ENCODE measurements at places on chromosomes 11 and 22. TPM values are rescaled to one million over a fixed set of nuclear protein-coding genes. Genes with fewer than 3 reads are reported as not detected.

DNA sequence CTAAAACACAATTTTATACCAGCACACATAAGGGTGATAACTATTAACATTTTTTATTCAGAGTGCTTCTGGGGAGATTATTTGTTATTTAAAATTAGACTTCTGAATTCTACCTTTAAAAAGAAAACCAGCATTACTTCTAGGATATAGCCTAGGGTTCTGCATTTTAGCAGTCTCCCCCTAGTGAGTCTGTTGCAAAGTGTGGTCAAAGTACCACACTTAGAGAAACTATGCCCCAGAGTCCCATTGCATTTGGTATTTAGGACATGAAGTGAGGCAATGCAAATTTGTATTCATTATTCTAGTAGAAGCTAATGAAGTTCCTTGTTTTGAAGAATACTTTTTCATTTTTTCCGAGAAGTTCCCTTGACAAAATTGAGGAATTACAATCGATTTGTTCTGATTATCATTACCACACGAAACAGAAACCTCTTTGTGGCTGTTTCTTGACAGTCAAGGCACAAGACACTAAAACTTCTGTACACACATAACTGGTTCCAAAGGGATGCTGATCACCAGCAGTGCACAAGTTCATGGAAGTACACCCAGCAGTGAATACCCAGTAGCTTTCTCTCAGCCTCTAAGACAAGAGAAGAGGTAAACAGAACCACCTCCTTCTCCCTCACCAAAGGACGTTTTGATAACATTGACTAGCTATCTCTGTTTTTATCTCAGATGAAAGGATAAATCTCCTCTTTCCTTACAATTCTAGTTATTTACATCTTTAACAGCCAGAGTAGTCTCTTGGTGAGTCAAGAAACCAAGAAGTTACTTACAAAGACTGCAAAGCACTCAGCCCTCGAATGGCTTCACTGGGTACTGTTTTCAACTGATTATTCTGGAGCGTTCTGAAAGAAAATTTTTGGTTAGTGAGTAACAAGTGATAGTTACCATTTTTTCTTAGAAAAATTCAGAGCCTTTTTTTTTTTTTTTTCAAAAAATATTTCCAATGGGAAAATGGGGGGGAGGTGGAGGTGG, 27.6 kb upstream of the CCDC34 start:
- DNase-seq = no peak

DNA sequence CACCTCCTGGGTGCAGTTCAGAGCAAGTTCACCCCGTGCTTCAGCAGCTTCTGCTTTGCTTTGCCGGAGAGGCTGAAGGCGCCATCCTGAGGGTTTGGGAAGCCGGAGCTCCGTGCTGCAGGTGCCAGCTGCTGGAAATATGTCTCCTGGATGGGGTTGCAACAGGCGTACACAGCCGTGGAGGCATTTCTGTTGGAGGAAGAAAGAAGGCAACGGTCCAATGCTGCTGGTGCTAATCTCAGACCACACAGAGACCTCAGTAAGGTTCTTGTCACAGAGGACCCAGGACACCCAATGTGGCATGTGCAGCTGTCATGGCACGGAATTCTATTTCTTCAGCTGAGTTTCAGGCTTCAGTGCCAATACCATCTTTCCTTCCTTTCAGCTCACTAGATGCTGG, 24.2 kb downstream of the ASPHD2 start:
- DNase-seq = no peak

ART1 gene
- not detected for total RNA-seq

DNA sequence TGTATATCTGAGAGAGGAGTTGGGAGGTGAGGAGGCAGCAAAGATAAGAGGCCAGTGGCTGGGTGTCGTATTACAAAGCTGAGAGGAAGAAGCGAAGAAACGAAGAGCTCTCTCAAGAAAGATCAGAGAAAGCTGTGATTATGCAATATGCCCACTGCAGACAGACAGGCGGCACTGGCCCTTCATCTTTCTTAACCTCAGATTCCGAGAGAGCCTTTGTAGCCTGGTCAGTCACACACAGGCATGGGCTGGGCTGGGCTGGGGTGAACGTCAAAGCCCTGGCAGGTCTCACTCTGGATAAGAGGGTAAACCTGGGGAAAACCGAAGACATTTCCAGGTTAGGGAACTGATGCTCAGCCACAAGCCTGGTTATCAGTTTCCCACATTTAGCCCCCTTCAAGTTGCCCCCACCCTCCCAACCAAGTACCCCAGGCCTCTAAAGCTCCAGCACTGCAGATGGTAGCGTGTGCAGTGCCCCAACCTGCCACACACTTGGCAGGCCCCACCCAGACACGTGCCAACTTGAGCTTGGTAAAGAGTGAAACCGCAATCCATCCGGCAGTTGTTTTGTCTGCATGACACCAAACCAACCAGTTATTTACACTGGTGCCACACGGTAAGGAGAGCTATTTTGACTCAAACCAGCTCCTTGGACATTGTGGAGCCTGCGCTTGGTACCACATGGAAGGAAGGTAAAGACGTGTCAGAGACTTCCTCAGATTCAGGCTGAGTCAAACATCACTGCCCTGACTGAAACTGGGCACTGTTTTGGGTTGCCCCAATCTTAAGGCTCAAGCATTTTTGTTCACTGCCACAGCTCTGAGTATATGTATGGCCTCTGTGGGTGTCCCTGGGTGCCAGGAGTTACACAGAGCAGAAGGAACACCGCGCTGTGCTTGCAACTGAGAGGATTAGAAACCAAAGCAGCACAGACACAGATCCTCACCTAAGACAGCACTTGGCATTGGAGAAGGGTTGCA, 135.9 kb downstream of the FDX1 start:
- no peak for DNase-seq

DNA sequence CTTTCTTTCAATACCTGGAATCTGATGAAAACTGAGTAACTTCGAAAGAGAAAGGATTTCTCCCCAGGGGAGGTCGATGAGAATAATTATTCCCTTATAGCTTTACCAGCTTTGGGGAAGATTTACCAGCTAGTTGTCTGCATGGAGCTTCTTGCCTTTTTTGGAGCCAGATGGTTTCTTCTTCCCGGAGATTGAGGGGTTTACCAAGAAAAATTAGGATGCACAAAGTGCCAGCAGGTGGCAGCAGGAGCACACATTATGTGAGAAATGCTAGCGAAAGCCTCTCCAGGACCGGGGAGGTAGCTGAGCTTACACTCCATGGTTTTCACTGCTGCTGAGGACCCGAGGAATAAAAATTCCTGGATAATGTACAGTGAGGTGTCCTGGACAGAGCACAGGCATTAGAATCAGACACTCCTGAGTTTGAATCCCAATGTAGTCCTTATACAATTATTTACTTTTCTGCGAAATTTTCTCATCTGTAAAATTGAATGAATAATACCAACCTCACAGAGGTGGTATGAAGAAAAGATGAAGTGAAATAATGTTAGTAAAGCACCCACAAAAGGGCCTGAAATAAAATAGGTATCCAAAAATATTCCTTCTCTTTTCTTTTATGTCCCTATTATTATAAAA, 46.0 kb upstream of the PARVA start:
- DNase-seq = peak; percentile 95

DNA sequence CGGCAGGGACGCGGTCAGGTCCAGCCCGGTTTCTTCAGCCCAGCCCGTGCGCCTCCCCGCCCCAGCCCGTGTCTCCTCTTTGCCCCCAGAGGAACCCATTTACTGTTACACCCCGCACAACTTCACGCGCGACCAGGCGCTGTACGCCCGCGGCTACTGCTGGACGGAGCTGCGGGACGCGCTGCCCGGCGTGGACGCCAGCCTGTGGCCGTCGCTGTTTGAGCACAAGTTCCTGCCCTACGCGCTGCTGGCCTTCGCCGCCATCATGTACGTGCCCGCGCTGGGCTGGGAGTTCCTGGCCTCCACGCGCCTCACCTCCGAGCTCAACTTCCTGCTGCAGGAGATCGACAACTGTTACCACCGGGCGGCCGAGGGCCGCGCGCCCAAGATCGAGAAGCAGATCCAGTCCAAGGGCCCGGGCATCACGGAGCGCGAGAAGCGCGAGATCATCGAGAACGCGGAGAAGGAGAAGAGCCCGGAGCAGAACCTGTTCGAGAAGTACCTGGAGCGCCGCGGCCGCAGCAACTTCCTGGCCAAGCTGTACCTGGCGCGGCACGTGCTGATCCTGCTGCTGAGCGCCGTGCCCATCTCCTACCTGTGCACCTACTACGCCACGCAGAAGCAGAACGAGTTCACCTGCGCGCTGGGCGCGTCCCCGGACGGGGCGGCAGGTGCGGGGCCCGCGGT, 6.5 kb downstream of the PANX2 start:
- DNase-seq = no peak

DNA sequence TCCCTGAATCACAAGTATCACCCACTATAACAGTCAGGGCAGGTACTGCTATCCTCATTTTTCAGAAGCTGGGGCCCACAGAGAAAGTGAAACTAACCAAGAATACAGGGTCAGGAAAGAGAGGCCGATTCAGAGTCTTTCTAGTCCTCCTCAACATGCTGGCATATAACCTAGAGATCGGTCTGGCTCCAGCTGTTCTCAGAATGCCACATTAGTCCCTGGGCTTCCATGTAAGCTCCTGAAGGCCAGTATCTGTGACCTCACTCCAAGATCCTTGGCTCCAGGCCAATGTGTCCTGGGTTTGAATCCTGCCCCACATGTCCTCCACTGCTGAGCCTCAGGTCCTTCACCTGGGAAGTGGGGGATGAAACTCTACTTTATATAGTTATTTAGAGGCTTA, 50.4 kb downstream of the TENM4 start:
- no peak for DNase-seq

MRGPRE gene
- total RNA-seq = 6.6 TPM

TRIM49 gene
- not detected for total RNA-seq

BAIAP2L2 gene
- 0.10 TPM for total RNA-seq

- DNase-seq = no peak
These were observed 1489.5 kb downstream of the BRD1 start for GRCh38 chr22:48337957-48338792.

DNA sequence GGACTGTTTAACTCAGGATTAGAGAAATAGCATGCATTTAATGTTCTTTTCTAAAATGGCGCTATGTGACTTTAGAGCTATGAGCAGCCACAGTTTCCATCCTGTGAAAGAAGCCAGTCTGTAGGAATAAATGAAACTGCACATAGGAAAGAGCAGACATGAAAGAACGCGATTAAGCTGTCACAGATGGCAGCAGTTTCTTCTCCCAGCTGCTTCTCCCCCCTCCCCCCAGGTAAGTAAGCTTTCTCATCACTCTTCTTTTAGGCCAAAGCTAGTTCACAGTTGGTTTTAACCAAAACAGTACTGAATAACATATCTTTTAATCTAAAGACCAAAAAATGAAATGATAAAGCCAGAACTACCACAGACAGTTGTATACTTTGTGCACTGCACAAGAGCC, 266.4 kb downstream of the KCNA4 start:
- no peak for DNase-seq

ADM gene
- 49.8 TPM for total RNA-seq

DNA sequence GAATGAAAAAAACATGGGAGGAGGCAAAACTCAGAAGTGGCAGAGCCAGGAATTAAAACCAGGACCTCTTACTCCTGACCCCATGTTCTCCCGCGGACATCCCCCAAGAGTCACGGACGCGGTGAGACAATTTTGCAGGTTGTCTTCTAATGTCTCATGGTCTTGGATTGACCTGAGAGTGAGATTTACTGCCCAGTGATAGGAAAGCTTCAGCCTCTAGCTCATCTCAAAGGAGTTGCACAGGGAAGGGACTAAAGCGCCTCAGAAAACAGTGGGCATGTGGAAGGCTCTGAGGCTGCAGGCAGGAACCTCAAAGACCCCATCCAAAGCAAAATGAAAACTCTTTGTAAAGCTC, 197.4 kb downstream of the ADAMTS15 start:
- no peak for DNase-seq

C11orf97 gene
- 0.69 TPM for total RNA-seq

SPDYC gene
- total RNA-seq = not detected

Measured in spinal cord (tissue), 10 donors.